Inflammatory macrophage (primary cell): ENCODE measurements at places on chromosomes 13 and 19.
A peak's percentile ranks its signal among the peaks of the same experiment; 100 is the strongest.

- no peak for DNase-seq
Observed at GRCh38 chr13:74219566-74219965, 85.4 kb upstream of the KLF12 start.

DNA sequence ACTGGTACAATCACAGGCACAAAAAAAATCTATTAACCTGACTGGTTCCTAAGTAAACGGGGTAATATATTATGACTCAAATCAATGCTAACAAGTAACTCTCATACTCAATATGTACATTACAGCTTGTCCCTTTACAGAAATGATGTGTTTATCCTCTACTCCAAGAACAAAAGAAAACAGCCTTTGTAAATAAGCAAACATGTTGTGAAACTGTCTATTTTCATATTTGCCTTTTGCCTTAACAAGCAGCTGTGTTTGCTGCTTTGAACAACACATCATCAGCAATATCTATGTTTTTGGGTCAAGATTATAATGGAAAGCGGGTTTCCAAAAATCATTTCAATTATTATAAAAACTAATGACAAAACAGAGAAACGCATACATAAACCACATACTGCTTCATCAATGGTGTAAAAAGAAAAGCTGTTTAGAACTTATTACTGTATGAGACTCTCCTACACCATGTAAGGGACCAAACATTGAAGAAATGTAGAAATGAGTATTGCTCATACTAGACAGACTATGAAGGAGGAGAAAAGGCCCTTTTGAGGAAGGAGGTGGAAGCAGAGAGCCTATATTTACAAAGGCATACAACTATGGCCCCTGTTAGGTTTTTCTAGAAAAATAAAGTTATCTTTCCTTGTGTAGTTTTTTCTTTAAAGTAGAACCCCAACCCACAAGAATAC, 14.8 kb downstream of the TBC1D4 start:
- DNase-seq: no peak

DNA sequence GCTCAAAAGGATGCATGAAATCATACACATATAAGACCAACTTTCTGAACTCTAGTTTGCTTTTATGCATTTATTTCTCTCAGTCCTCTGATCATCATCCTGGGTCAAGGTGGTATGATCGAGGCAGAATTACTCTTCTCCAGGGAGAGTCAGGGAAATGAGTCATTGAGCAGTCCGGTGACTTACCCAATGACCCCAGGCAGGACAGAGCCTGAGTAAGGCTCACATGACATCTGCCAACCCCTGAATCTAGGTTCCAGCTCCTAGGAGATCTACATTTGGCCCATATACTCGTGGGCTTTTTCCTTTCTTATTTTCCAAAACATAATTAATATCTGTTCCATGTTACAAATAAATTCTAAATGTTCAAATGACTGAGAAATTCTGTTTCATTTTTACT, 502.3 kb downstream of the FOXO1 start:
- DNase-seq: peak; percentile 82

- peak; percentile 64 for DNase-seq
Observed at GRCh38 chr19:58518256-58519086, 1.1 kb downstream of the ZBTB45 start.

DNA sequence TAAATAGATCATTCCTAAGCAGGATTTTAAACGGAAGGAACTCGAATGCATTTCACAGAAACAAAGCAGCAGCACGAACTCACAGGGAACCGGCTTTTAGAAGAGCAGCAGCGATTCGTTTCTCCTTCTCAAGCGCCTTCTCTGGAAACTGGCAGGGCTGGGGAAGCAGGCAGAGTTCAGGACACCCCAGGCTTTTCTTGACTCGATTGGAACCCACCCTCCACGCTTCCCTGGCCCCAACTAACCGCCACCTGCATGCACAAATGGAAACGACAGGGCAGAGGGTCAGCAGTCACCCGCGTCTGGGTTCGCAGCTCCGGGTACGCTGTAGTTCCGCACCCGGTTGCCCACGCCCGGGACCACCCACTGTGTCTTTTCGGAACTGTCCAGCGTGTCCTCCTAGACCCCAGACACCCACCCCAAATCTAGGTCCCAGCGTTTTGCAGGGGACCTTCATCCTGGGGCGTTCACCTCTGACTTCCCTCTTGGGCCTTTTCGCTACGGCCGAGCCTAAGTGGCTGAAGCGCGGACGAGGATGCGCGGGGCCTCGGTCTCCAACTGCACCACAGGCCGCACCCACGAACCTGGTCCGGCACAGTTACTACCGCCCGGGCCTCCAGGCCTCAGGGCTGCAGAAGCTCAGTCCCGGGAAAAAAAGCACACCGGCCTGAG, 500 bp downstream of the ZFP30 start:
- peak; percentile 53 for DNase-seq

GRCh38 chr13:112842343-112842856, 126.6 kb upstream of the MCF2L start:
- no peak for DNase-seq

DNA sequence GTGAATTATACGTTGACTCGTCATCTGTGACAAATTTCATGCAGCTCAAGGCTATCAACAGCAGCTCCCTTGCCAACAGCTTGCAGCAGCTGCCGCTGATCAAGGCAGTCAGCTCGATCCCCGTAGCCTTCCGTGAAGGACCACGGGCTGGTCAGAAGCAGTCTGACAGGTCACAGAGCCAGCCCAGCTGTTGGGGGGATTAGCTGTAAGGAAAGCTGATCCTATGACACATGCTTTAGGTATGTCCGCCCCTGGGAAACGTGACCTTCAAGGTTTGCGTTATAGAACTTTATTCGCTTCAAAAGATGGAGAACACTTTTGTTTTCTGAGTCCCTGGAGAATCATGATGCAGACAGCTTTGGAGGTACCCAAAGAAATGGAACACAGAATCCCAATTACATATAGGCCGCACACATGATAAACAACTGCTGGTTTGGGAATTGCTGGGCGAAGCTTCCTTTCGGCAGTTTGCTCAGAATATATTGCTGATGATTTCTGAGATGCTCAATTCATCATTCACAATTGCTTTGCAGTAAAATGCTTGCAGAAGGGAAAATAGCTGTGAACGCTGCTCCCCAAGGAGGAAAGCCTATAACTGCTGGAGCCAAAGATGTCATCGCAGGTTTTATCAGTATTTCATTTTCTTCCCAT, 62.6 kb upstream of the USP29 start:
- no peak for DNase-seq

- no peak for DNase-seq
Observed at GRCh38 chr19:51994048-51994644, 7.5 kb upstream of the ZNF350 start.

- no peak for DNase-seq
Observed at GRCh38 chr13:110012102-110012739, 225.8 kb upstream of the IRS2 start.

- peak; percentile 69 for DNase-seq
Observed at GRCh38 chr19:932648-933552, 7.1 kb downstream of the ARID3A start.

- DNase-seq: peak; percentile 28
Observed at GRCh38 chr19:39765091-39766076, 13.3 kb upstream of the LEUTX start.

- DNase-seq: no peak
Observed at GRCh38 chr13:112200200-112200599, 133.3 kb downstream of the SOX1 start.

- DNase-seq: no peak
Observed at GRCh38 chr19:17797424-17798201, 2.7 kb downstream of the B3GNT3 start.

GRCh38 chr19:29079356-29080032, 133.5 kb downstream of the UQCRFS1 start:
- DNase-seq: no peak

GRCh38 chr19:45767410-45767880, 1.6 kb downstream of the SIX5 start:
- DNase-seq: no peak

GRCh38 chr19:19444681-19445155, 39.2 kb downstream of the GATAD2A start:
- peak; percentile 62 for DNase-seq

- DNase-seq: peak; percentile 1
Observed at GRCh38 chr19:44530777-44531176, 1.3 kb upstream of the CEACAM20 start.

GRCh38 chr13:101648766-101649487, 196.5 kb downstream of the ITGBL1 start:
- DNase-seq: no peak

GRCh38 chr13:112171570-112171965, 104.6 kb downstream of the SOX1 start:
- no peak for DNase-seq

DNA sequence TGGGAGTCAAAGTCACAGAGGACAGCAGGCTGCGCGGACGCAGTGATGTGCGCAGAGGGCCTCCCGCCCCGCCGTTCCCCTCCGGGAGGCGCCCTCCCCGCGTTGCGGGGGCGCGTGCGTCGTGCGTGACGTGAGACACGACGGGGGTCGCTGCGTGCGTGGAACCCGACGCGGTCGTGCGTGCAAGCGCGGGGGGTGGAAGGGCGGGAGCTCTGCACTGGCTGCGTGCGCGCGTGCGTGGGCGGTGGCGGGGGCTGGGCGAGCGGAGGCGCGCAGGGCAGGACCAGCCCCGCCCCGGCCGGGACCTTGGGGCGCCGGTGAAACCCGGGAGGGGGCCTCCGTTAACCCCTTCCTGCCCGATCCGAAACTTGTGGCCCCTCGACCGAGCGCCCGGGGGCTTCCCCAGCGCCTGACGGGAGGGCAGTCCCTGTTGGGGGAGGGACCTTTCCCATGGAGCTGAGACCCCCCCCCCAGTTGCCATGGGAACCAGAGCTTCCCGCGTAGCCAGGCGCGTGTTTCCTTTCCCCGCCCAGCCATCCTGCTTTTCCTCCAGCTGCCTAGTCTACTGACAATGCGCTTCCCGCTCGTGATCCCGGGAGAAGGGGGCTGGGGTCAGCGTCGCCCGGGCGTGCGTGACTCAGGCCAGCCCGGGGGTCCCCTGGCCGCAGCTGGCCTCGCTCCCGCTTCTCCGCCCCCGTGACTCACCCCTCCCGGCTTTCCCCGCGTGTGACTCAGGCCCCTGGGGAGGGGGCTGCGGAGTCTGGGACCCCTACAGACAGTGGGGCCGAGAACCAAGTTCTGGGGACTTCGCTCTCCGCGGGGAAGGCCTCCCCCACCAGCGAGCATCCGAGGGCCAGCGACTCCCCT, 7.3 kb upstream of the HOOK2 start:
- peak; percentile 90 for DNase-seq

GRCh38 chr19:48560095-48560530, 8.1 kb downstream of the SULT2B1 start:
- DNase-seq: no peak

GRCh38 chr13:45055902-45056648, 64.2 kb upstream of the GTF2F2 start:
- peak; percentile 75 for DNase-seq

DNA sequence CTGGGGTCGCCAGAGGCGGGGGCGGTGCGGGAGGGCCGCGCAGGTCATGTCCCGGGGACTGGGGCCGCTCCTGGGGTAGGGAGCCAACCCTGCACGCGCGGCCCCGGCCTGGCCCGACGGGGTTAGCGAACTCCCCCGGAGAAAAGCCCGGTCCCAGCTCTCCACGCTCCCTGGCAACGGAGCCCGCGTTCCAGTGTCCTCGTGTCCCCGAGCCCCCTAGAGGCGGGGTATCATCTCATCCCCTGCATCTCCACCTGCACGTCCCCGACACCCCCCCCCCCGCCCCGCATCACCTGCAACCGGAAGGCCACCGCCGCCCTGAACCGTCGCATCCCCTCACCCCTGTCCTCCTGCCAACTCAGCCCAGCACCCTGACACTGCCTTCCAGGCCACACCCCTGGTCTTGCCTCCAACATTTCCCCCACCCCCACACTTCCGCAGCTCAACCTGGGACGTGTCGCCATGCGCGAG, 2.7 kb downstream of the WDR88 start:
- peak; percentile 36 for DNase-seq

- no peak for DNase-seq
Observed at GRCh38 chr19:39207293-39207836, 3.3 kb upstream of the SYCN start.

DNA sequence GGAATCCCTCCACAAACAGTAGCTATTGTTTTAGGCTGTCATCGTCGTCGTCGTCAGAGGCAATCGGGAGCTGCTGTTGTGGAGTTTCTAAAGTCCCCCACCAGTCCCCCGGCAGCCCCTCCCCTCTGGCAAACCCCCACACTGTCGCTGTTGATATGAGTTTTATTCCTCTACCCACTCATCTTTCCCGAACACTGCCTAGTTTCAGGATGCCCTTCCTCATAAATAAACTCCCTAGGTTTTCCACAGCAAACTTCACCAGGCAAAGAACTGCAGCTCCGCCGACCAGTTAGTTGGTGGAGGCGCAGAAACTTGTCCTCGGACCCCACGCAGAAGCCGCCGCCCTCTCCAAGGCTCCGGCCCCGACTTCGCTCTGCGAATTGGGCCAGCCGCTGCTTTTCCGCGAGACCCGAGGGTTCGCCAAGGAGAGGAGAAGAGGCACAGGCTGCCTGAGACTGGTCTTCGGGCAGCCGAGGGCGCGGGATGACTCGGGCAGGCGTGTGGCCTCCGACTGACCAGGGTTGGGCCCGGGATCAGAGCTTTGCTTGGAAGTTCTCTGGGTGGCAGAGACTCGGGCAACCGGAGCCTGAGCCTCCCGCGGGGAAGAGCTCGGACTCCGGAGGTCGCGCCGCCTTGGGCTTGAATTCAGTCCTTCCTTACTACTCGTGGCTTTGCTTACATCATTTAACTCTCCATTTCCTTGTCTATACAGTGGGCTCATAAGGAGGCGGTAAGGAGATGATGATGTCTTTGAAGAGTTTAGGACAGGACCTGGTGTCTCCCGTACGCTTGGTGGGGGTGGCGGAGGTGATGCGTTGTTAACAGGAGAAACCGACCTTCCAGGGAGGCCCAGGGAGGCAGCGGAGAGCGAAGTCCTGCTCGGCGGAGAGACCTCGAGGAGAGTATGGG, 7.9 kb downstream of the PDX1 start:
- DNase-seq: no peak

DNA sequence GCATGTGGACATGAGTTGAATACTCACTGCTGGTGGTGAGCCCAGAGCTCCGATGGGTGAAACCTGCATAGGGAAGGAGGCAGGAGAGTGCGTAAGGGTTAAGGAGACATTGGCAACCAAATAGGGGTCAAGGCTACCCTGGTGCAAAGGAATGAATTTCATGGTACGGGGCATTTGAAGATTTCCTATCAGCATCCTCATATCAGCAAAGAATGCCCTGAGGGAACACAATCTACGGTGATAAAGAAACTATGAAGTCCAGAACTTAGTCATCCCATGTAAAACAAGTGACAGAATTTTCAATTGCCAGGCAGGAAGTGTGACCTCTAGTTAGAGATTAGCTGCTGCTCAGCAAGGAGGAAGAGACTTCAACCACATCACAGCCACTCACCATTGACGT, 64.9 kb downstream of the MBD3L1 start:
- no peak for DNase-seq
